ENCODE measurements at places on chromosomes 4 and X.
A peak's percentile ranks its signal among the peaks of the same experiment; 100 is the strongest.

GRCh38 chr4:102478186-102478585, 23.0 kb upstream of the NFKB1 start:
- no peak for DNase-seq

- no peak for DNase-seq
Observed at GRCh38 chr4:142243255-142243654, 602.8 kb downstream of the INPP4B start.

DNA sequence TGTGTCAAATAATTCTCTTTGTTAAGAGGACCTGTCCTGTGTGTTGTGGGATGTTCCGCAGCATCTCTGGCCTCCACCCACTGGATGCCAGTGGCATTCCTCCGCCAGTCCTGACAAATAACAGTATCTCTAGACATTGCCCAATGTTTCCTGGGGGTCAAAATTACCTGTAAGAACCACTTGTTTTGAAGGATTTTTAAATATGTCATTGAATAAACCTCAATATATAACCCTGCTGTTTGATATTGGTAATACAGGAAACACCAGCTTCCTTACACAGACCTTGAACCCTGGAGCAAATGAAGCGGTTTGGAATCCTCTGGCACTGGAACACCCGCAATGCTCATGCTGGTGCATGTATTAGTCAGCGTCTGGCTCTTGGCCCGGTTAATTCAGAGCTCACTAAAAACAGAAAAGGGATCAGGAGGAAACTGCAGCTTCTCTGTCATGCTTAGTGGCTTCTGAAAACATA, 101.3 kb downstream of the TBL1X start:
- peak; percentile 3 for DNase-seq

DNA sequence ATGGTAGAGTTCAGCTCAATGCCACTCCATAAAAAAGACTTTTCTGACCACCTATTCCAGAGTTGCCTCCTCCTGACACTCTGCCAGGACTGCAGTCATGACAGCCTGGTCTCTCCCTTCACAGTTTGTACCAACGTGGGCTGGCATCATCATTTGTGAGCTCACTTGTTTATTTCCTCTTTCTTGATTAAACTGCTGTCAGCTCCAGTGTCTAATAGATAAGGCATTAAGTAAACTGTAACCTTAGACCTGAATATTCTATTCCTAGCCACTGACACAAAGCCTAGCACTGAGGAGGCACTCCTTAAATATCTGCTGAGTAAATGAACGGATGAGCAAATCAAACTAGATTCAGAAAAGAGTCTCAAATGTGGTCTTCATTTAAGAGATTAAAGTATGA, 48.7 kb downstream of the DDX60 start:
- DNase-seq, result no peak

DNA sequence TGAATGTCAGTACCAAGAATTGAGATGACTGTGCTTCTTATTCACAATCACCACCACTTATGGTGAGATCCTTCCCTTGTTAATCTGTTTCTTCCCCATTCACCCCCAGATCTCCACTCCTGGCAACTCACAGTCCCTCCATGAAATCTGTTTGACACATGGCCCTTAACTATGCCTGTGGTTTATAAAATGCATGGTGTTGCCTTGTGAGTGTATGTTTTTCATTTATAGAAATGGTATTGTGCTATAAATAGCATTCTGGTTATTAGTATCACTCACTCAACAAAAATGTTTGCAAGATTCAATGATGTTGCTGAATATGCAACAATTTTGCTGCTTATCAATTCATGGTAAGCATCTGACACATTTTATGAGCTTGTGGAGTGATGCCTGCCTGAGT, 131.0 kb downstream of the PRKX start:
- DNase-seq, result no peak

- DNase-seq, result no peak
Observed at GRCh38 chr4:70935038-70935695, 33.0 kb downstream of the MOB1B start.

DNA sequence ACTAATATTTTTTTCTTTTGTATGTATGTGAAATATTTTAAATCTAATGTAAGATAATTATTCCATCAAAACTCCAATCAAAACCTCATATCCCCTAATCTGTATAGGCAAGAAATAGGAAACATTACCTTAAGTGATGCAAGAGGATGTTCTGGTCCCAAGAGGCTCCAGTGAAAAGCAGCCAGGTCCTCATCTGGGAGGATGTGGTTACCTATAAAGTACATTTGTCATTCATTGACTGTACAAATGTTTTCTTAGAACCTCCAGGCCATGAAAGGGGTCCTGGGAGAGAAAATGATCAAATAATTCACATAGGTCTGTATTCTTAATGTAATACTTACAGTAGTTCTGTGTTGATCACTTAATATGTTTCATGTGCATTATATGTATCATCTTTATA, 25.5 kb downstream of the FAM120C start:
- no peak for DNase-seq

GRCh38 chrX:35439034-35439660, 359.0 kb upstream of the MAGEB16 start:
- DNase-seq, result no peak

DNA sequence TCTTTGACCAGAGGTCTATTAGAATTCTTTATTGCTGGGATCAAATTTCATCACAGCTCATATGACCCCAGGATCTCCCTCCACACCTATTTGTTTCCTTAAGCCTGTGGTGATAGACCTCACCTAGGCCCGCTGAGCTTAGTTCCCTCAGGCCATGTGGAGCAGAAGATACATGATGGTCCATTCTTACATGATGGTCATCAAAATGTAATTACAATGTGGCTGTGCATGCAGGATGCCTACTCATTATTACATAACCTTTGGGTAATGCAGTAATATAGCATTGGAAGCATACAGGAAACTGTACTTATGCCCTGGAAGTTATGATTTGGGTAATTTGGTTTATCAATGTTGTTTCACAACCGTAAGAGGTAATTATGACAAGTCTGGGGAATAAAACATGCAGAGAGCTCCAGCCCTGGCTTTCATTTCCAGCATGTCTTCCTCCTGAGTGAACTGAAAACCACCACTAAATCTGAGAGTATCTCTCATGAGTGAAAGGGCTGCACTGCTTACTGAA, 67.0 kb upstream of the AGA start:
- DNase-seq, result no peak

GRCh38 chr4:181541396-181541795, 701.8 kb upstream of the TENM3 start:
- no peak for DNase-seq

DNA sequence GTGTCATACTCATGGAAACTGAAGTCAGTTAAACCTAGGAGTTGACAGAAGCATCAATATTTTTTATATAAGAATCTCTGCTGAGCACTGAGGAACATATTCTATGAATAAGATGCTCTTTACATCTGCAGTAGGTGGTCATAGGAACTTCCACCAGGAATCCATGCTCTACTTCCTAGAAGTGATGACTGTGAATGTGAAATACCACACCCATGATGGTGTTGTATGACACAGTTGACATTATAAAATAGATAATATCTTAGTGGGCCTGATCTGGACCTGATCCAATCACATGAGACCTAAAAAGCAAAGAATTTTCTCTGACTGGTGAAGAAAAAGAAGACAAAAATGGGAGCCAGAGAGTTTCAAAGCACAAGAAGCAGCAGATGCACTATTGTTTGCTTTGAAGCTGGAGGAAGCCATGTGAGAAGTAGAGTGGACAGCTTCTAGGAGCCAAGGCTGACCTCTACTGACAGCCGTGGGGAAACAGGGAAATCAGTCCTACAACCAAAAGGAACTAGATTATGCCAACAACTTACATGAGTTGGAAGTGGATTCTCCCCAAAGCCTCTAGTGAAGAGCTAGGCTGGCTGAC, 68.6 kb upstream of the HS3ST1 start:
- DNase-seq, result no peak

DNA sequence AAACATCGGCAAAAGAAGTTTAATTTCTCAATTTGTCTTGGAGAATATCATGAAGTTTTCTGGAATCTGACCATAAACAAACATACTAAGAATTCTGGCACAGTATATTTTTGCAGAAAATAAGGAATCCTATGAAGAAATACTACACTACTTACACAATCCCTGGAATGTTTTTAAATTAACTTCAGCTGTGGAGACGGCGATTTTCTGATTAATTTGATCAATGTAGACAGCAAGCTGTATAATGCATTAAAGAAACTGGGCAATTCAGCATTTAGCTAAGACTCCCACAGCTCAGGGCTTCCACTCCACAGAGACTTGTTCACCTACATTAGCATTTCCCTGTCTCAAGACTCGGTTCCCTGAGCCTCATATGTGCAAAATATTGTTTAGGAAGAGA, 12.2 kb downstream of the EGFL6 start:
- no peak for DNase-seq

DNA sequence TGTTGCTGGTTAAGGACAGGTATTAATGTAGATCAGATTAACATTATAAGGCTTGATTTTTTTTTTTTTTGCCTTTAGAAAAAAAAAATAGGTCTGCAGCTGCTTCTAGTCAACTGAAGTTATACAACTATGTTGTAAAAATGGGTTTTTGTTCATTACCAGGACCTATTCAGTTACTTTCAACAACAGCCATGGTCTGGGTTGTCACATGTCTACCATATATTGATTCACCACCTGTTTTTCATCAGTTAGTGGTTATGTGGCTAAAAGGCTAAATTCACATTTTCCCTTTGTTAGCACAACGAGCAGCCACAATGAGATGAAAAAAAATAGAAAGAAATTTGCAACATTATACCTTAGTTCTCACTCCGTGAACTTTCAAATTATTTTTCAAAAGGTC, 45.5 kb downstream of the GLRB start:
- no peak for DNase-seq

DNA sequence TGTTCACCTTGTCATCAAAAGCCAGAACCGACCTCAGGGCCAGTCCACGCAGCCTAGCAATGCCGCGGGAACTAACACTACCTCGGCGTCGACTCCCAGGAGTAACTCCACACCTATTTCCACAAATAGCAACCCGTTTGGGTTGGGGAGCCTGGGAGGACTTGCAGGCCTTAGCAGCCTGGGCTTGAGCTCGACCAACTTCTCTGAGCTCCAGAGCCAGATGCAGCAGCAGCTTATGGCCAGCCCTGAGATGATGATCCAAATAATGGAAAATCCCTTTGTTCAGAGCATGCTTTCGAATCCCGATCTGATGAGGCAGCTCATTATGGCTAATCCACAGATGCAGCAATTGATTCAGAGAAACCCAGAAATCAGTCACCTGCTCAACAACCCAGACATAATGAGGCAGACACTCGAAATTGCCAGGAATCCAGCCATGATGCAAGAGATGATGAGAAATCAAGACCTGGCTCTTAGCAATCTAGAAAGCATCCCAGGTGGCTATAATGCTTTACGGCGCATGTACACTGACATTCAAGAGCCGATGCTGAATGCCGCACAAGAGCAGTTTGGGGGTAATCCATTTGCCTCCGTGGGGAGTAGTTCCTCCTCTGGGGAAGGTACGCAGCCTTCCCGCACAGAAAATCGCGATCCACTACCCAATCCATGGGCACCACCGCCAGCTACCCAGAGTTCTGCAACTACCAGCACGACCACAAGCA, 898 bp downstream of the UBQLN2 start:
- DNase-seq, result peak; percentile 35

GRCh38 chr4:119984996-119985395, 81.7 kb downstream of the MAD2L1 start:
- no peak for DNase-seq

- no peak for DNase-seq
Observed at GRCh38 chr4:182929296-182929695, 12.1 kb upstream of the DCTD start.

DNA sequence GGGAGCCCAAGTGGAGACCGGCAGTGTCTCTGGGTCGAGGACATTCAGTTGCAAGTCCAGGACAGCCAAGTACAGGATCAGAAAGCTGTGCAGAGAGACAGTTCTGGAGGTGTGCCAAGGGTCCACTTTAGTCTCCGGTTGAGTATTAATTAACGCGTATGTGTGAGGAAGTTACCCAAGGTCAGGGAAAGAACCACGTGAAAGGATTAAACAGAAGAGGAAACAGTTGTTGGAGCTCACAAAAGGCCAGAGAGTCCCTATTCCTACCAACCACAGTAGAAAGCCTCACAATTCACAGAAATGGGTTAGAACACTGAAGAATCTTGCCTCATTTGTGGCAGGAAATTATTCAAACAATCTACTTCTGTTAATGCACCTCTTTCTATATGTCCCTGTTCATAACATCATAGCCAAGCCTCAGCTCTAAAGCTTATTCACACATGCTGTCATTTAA, 17.9 kb upstream of the NSUN7 start:
- peak; percentile 17 for DNase-seq

DNA sequence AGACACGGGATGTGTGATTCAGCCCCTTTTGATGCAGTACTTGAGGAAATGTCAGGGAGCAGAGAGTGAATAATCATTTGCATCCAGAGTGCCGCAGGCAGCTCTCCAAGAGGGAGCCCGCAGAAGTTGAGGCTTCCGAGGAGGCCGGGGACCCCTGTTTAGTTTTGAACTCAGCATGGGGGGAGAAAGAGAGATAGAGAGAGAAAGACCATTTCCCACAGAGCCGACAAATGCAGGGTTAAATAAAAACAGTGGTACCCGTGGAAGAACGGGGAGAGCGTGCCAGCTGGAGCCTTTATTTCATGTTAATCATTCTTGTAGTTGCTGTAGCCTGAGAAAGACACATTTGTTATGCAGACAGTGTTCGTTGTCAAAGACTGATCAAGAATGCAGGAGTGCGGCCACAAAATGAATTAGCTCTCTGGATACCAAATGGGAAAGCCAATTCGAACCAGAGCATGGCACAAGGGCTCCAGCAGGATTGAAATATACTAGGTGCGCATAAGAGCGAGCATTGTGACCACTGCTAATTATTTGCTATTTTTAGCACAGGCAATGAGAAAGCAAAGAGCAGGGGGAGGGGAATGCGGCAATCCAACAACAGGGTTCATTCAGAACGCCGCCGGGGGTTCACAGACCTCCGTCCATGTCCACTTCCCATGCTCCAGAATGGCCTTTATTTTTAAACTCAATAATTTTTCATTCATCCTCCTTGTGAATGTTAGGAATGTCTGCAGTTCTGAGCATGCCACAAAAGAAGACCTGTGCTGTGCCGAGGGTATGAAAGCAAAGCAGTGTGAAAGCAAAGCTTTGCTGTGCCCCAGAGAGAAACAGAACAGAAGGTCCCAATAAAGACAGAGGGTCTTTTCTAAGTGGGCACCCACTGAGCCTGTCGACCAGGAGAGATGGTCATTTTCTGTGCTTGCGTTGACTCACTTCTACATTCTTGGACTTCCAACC, 243.9 kb upstream of the VCX3A start:
- DNase-seq, result no peak

- no peak for DNase-seq
Observed at GRCh38 chr4:11860996-11861395, 432.3 kb upstream of the HS3ST1 start.

- DNase-seq, result no peak
Observed at GRCh38 chr4:26871611-26872010, 11.0 kb downstream of the STIM2 start.

GRCh38 chr4:112585977-112586736, 50.6 kb downstream of the ZGRF1 start:
- DNase-seq, result no peak

GRCh38 chrX:124347242-124347641, 879 bp downstream of the SH2D1A start:
- DNase-seq, result no peak

GRCh38 chrX:69285881-69286564, 120.8 kb upstream of the PJA1 start:
- peak; percentile 50 for DNase-seq

GRCh38 chrX:131792789-131793462, 230.2 kb upstream of the STK26 start:
- no peak for DNase-seq
